Cardiac fibroblast (primary cell): ENCODE measurements at places on chromosomes 3 and 15.

DNA sequence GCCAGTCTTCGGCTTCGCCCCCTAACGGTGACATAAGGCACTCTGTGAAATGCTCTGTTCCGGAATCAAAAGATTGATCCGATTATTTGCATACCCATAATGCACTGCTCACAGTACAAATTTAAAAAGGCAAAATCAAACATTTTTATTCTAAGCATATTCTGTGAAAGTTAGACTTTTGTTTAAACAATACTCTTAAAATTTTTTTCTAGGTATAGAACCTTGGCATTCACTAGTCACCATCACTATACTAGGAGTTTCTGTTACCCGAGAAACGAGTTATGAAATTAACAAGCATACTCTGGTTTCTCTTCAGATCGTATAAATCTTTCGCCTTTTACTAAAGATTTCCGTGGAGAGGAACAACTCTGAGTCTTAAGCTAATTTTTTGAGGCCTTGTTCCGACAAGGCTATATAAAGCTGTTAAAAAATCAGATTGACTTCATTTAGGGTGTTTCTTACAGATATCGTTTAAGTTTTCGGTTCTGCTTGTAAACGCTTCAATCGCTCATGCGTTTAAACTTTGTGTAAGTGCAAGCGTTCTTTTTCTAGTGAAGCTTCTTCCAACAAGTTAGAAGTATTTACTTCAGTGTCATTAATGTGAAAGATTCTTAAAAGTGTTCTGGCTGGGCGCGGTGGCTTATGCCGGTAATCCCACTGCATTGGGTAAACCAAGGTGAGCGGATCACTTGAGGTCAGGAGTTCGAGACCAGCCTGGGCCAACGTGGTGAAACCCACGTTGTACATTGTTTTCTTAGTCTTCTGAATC lies at the start of gene RNU5B-1:
Gene RNU5B-1, plus strand, starts transcription at position 297 of the 769 bp plus-strand sequence.
- DNase-seq = peak; percentile 97

- DNase-seq = peak; percentile 85
Measured at GRCh38 chr3:50121072-50122032, 32.6 kb downstream of the RBM5 start.

- DNase-seq = no peak
Measured at GRCh38 chr3:194876403-194877095, 190.9 kb downstream of the FAM43A start.

DNA sequence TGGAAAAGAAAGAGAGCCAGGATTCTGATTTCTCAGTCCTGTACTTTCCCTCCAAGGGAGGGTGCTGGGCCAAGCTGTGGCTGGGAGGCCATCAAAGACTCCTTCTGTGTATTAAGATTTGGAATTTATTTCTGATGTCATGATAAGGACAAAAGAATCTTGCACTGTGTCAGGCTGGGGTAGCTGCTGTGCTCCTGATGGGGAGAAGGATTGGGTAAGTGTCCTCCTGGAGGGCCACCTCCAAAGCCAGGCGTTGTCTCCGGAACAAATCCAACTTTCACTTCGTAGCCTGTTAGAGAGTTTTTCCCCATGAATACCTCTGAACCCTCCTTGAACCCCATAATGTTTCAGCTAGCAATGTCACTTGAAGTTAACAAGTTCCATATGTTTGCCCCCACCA lies 29.9 kb downstream of the CLDN11 start:
- no peak for DNase-seq

- DNase-seq = no peak
Measured at GRCh38 chr15:70264738-70265465, 167.2 kb upstream of the TLE3 start.

DNA sequence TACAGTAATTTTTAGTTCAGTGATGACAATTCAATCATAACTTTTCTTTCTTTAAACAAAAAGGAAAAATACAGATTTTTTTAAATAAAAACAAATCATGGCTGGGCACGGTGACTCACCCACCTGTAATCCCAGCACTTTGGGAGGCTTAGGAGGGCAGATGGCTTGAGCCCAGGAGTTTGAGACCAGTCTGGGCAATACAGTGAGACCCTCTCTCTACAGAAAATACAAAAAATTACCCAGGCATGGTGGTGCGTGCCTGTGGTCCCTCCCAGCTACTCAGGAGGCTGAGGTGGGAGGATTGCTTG lies 25.6 kb upstream of the ATG7 start:
- no peak for DNase-seq

DNA sequence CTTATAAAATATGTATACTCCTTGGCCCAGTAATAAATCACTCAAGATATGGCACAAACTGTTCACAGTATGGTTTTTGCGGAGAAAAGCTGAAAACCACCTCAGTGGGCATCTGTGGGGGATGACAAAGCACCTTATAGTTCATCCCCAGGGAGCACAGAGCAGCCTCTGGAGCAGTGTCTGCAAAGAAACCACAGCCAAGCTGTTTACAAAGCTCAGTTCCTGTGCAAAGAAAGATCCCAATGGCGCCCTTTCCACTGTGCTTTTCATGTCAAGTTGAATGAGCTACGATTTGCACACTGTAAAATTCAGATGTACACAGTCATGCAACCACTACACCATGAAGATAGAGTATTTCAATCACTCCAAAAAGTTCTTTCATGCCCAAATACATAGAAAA lies 2.5 kb upstream of the EFCC1 start:
- no peak for DNase-seq

DNA sequence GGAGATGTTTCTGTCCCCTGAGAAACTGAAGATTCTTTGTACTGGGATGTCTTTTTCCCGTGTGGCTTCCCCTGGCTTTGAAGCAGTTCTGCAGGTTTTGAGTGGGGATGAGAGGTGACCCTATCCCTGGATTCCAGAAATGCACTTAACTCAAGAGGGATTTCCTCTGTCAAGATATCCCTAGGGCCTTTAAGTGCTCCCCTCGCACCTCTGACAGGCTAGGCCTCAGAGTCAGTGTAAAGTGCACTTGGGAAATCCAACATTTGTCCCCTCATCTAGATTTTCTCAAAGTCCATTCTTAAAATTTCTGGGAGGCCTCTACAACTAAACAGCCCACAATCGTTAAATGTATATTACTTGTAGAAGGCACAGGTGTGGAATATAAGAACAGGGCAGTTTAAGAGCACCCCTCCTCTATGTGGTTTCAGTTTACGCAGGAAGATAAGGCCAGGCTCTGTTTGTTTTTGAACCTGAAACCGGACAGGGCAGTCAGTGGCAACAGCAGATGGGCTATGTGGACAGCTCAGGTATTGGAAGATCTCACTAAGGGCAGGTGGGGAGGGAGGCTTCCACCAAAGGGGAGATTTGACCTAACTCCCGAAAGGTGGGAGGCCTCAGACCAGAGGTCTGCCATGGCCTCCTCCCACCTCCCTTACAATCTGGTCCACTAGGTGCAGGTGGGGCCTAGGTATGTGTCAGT lies 4.8 kb downstream of the C3orf52 start:
- no peak for DNase-seq
